Hematopoietic multipotent progenitor cell treated with erythropoietin and hydrocortisone succinate and interleukin-3 and kit ligand, for 8 days (in vitro differentiated cells): ENCODE measurements at places on chromosomes 3 and 15.

GRCh38 chr3:122063908-122064307 is 8.7 kb downstream of the CD86 start:
- DNase-seq, result no peak

DNA sequence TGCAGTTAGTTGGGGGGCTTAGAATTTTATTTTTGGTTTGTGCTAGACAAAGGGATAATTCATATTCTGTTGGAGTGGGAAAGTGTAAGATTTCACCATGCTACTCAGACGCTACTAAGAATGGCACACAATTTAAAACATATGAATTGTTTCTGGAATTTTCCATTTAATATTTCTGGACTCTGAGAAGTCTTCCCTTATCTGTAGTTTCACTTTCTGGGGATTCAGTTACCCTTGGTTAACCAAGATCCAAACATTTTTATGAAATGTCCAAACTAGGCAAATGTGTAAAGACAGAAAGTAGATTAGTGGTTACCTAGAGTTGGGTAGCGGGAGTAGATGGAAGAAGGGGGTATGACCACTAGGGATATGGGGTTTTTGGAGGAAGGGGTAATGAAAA is 53.1 kb downstream of the TCF12 start:
- DNase-seq, result no peak

- DNase-seq, result peak; percentile 14
These were observed 200.8 kb upstream of the GOLGA6L4 start for GRCh38 chr15:84034578-84035398.

GRCh38 chr3:175426805-175427204 is 567.7 kb downstream of the NAALADL2 start:
- DNase-seq, result no peak

- DNase-seq, result peak; percentile 42
These were observed 305.1 kb downstream of the LSAMP start for GRCh38 chr3:116140100-116140689.

DNA sequence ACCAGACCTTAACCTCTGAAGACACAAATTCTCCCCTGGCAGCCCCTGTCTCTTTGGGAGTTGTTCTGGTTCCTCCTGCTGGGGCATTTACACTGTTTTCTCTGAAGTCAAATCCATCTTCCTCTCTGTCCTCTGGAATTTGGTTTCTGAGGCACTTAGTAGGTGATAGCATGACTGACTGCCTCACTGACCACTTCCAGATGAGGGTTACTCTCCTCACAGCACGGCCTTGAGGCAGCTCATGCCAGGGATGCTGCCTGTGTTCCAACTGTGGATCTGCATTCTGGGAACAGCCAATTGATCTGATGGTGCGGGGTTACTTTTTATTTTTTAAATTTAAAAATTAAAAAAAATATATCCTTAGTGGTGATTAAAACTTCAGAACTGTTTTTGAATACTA is 140.9 kb upstream of the ROPN1 start:
- DNase-seq, result no peak

GRCh38 chr3:187963677-187964385 is 190.1 kb upstream of the LPP start:
- no peak for DNase-seq

DNA sequence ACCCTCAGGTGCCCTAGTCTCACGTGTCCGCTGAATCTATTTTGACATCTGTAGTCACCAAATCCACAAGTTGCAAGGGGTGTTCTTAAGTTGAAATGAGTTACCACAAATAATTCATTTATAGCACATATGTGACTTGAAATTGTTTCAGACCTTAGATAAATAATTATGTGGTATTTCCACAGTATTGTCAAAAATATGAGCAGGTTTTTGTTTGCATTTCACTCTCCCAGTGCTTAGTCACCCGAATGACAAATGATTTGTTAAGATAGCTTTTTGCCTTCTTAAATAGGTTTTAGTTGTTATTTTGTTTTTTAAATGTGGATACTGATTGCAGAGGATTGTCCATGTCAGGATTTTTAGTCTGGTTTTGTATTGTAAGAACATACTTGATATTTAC is 2.6 kb downstream of the MFSD1 start:
- DNase-seq, result no peak

GRCh38 chr15:77768107-77768506 is 135.4 kb upstream of the LINGO1 start:
- DNase-seq, result no peak

DNA sequence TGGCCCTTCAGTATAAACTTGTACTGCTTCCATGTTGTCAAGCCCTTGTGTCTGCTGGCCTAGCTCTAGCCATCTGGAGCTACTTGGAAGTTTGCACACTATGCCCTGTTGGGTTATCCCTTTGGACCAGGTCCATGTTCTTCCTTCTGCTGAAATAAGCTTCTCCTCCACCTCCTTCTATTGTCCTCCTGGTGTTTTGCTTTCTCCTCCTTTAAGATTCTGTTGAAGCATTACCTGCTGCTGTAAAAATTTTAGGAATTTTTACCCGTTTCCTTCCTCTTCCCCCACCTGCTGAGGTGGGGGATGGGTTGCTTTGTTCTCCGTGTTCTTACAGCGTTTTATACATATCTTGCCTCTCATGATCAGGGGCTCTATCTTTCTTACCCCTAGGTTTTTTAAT is 51.7 kb downstream of the SH3GL3 start:
- no peak for DNase-seq
